ENCODE measurements at places on chromosomes 6 and 20.

GRCh38 chr6:145562771-145563615 lies 172.3 kb downstream of the EPM2A start:
- no peak overlapping the region for H3K27ac ChIP-seq
- no peaks in the 10 kb centered on the region for H3K36me3 ChIP-seq
- DNase-seq: no peak
- H3K4me1 ChIP-seq: no peaks in the 10 kb centered on the region

GRCh38 chr6:117947234-117947633 lies 40.2 kb downstream of the SLC35F1 start:
- no peak overlapping the region for H3K4me3 ChIP-seq
- no peaks in the 10 kb centered on the region for H3K36me3 ChIP-seq
- no peak overlapping the region for H3K27ac ChIP-seq
- no peaks in the 10 kb centered on the region for H3K4me1 ChIP-seq
- H3K27me3 ChIP-seq: no peaks in the 10 kb centered on the region
- no peak for DNase-seq

DNA sequence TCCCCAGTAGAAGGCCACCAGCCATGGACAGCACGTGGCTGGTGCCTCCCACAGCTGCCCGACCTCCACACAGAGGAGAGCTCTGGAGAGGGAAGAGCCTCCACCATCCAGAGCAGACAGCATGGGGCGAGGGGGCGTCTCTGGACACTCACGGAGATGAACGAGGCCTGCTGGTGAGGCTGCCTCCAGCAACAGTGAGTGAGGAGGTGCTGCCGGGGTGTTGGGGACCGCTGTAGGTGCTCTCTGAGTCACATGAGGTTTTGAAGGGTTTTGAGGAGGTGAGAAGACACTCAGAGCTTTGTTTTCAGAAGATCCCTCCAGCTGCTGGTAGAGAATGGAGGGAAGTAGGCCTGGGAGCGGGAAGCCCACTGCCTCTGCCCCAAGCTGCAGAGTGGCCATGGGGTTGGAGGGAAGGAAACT lies 65.6 kb downstream of the THBS2 start:
- H3K27ac ChIP-seq: peak overlapping the region; percentile 81
- H3K4me1 ChIP-seq: peaks cover 10% of the 10 kb centered on the region
- peak; percentile 61 for DNase-seq
- no peaks in the 10 kb centered on the region for H3K27me3 ChIP-seq
- no peak overlapping the region for H3K4me3 ChIP-seq

DNA sequence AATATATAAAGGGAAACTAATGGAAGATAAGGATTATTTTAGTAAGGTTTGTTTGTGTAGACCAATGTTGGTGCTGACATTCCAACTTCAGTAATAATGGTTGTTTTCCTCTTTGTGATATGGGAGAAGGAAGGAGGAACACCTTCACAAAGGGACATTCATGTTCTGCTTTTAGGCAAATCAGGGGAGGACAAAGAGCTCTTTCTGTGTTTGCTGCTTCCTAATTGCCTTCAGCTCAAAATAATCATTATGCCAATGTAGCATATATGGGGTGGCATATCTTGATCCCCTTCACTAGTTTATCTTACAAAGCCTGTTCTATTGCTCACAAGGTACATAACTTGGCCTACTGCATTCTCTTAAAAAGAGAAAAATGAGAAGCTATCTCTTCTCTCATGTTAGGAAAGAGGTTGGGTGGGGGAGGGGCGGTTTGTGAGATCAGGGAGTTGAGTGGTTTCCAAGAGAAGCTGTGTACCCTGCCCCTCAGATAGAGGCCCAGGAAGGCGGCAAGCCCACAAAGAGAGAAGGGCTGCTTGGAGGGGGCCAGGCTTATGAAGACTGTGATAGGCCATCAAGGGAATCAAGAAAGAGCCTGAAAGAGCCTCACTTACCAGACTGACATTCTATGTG lies 4.7 kb upstream of the ADGRG6 start:
- no peaks in the 10 kb centered on the region for H3K4me1 ChIP-seq
- H3K27me3 ChIP-seq: no peaks in the 10 kb centered on the region
- no peak for DNase-seq
- H3K36me3 ChIP-seq: no peaks in the 10 kb centered on the region
- no peak overlapping the region for H3K27ac ChIP-seq
- H3K4me3 ChIP-seq: no peak overlapping the region

- no peak for DNase-seq
- H3K4me3 ChIP-seq: no peak overlapping the region
- H3K36me3 ChIP-seq: peaks cover 5% of the 10 kb centered on the region
- H3K4me1 ChIP-seq: no peaks in the 10 kb centered on the region
These were observed 53.3 kb downstream of the ISM1 start for GRCh38 chr20:13274275-13274861.

GRCh38 chr6:152750694-152751093 lies at the start of gene VIP:
TSS of gene VIP (plus strand) at chr6:152750797. CDS start at chr6:152752178, 1,381 bp downstream.
- H3K4me1 ChIP-seq: no peaks in the 10 kb centered on the region
- H3K27me3 ChIP-seq: no peaks in the 10 kb centered on the region
- no peak for DNase-seq
- H3K36me3 ChIP-seq: no peaks in the 10 kb centered on the region
- H3K4me3 ChIP-seq: no peak within 1 kb of the TSS

DNA sequence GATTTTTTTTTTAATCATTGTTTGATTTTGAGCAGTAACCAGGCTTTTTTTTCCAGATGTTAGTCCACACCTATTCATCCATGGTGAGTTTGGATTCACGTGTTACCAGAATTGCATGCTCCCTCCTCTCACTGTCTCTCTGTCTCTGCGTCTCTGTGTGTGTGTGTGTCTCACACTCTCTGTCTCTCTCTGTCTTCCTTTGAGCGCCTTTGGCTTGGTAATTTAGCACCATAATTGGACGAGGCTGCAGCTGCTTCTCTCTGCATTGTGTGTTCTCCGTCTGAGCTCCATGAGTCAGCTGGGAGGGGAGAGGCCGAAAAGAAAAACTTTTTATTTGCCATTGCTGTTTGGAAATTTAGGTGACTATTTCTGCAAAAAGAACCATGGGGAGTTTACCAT lies 3.4 kb downstream of the TFAP2B start:
- DNase-seq: no peak
- peaks cover 13% of the 10 kb centered on the region for H3K27me3 ChIP-seq
- H3K27ac ChIP-seq: no peak overlapping the region
- no peak overlapping the region for H3K4me3 ChIP-seq

GRCh38 chr6:168103050-168103830 lies 24.2 kb upstream of the FRMD1 start:
- H3K4me1 ChIP-seq: no peaks in the 10 kb centered on the region
- H3K27ac ChIP-seq: no peak overlapping the region
- H3K36me3 ChIP-seq: no peaks in the 10 kb centered on the region
- no peak overlapping the region for H3K4me3 ChIP-seq
- DNase-seq: no peak
